Fibroblast of skin of scalp (primary cell): ENCODE measurements at places on chromosomes 2 and 18.

DNA sequence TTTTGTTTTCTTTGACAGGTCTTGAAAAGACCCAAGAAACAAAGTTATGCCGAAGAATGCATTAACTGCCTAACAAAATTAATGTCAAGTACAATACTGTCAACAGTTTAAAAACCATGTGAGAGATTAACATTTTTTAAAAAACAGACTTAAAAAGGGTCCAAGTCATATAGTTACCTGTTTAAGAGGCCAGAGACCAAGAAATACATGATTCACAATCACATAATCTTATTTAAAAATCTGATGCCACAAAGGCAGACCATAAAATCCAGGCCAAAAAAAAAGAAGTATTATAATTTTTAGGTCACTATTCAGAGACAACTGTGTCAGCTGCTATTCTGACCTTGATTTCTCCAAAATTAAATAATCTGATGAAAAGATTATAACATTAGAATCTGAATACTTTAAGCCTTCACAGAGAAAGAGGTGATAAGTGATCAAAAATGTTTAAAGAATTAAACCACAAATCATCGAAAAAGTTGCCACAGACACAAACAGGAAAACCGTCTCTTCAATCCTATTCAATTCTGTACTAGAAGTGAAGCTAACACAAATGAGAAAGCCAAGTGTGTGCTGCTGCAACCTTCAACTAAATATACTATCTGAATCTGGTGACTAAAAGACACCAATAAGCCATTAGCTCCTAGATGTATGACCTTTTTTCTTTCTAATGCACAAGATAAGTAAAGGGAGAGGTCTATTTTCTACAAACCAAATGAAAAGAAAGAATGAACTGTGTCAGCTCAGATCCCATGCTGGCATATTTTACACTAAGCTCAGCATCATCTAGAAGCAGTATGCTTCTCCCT is 286.0 kb downstream of the ZEB2 start:
- DNase-seq = no peak

DNA sequence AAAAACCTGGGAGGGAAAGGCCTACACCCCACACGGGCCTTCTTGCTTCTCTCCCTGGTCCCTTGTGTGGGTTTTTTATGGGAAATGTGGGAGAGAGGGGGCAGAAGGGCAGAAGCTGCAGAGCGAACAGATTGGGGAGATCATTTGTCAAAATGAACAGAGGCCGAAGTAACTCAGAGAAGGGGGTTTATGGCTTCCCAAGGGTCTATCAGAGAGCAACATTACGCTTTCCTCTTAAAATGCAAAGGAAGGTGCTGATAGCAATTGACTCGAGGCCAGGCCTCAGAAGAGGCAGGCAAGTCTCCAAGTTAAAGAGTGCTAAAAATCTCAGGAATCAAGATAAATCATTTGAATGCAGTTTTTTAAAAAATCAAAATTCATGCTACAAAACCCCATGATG is 101.5 kb downstream of the SGPP2 start:
- no peak for DNase-seq

- DNase-seq = peak; percentile 18
Measured at GRCh38 chr2:109031476-109032228, 42.6 kb upstream of the EDAR start.

DNA sequence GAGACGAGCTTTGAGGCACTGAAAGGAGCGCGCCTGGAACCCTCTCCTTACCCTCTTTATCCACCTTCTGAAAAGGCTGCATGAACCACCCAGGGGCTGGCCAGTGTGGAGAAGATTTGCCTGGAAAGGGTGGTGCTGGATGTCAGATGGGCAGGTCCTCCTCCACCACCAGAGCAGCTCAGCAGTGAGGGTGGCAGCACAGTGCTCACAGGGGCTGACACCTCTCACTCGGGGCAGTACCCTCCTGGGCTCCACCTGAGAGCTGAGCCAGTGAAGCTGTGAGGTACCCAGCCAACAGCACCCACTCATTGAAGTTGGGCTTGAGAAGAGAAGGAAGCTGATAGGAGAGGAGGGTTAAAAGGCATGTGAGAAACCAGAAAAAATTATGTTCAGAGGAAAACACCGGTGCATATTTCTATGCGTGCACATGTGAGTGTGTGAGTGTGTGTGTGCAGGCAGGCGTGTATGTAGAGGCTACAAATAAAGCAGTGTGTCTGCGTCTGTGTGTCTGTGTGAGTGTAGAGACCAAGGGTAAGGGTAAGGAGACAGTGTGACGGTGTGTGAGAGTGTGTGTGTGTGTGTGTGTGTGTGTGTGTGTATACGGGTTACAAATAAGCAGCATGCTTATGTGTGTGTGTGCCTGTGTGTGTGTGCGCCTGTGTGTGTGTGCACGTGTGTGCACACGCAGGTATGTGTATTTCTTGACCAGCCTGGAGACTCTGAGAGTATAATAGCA is 40.7 kb downstream of the TEX44 start:
- no peak for DNase-seq

- no peak for DNase-seq
Measured at GRCh38 chr2:114025030-114025429, 135.1 kb downstream of the ACTR3 start.

- no peak for DNase-seq
Measured at GRCh38 chr2:109371481-109372170, 242.1 kb downstream of the SEPTIN10 start.

DNA sequence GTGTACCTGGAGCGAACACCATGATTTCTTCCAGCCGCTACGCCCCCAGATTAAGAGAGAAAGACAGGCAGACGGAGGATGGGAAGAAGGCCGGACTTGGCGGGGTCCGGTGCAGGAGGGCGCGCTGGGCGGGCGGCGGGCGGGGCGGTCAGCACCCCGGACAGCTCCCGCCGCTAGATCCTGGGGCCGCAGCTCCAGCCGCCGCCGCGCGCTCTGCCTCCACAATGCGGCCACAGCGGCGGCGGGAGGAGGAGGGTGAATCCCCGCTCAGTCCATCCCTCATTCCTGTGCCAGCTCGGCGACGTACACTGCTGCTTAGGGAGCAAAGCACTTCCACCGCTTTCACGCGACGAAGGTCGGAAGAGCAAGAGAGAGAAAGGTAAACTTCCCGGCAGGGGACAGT is at the start of gene AKAIN1:
AKAIN1 (minus strand) TSS at position 226 of the 403 bp plus-strand sequence; CDS start at position 22, 204 bp downstream.
- peak; percentile 56 for DNase-seq

- DNase-seq = no peak
Measured at GRCh38 chr2:43448822-43449110, 147.1 kb downstream of the THADA start.

DNA sequence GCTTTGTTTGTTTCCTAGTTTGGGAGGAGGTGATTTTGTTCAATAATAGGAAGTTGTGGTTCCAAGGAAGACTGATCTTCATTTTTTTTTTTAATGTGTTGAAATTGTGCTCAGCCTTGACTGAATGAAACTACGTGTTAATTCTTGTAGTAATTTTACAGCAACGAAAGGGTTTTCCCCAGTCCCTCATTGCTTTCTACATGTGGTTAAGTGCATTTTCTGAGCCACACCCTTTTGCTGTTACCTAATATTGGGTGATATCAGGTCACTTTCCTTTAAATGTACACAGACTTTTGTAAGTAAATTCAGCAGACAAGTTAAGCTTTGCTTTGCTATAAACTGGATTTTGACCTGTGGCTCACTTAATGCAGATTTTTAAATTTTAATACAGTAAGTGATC is 73.6 kb downstream of the OTX1 start:
- no peak for DNase-seq
